ENCODE measurements at places on chromosomes 11 and 22.

- no peak for DNase-seq
Observed at GRCh38 chr11:111944139-111944538, 7.0 kb downstream of the DIXDC1 start.

DNA sequence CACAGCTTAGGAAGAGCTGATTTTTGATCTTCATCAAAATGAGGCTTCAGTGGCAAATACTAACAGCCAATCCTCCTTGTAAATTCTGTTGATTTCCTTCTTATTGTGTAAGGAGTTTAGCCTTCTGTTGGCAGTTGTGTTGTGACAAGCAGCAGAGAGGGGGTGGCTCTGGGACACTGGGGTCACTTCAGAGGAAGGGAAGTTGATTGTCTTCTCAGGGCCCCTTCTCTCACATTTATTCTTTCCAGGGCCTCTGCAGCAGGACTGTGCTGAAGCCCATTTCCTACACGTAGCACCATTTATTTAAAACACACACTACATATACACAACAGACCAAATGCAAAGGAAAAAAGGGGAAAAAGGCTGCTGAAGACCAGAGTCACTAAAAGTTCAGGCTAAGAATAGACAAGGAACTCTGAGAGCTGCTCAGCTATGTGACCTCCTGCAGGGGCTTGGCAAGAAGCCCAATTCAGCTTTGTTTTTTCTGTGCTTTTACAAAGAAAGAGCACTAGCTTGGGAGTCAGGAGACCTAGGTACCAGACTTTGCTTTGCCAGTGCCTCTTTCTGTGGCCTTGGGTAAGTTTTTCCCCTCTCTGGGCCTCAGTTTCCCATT lies 28.3 kb upstream of the UPB1 start:
- peak; percentile 69 for DNase-seq

GRCh38 chr11:66221726-66222236 lies 46.7 kb upstream of the RAB1B start:
- no peak for DNase-seq

GRCh38 chr11:67033661-67034166 lies 10.8 kb downstream of the SYT12 start:
- no peak for DNase-seq

DNA sequence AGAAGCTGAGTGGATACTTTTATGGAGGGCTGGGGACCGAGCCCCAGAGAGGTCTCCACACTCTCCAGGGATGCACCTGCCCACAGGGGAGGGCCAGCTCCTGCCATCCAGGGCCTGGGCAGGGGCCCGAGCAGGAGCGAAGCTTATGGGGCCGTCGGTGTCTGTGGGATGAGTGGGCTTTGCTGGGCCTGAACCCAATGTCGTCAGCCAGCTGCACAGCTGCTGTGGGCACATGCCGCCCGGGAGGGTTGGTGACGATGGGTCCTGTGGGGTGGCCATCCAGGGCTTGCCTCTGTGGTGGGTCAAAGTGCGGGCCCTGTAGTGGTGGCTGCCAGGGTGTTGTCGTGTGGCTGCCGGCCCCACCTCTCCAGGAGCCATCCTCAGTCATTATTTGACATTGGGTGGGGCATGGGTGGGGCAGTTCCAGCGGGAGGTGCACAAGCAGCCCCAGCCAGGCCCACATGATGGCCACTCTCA lies 447.1 kb downstream of the TBC1D22A start:
- no peak for DNase-seq

DNA sequence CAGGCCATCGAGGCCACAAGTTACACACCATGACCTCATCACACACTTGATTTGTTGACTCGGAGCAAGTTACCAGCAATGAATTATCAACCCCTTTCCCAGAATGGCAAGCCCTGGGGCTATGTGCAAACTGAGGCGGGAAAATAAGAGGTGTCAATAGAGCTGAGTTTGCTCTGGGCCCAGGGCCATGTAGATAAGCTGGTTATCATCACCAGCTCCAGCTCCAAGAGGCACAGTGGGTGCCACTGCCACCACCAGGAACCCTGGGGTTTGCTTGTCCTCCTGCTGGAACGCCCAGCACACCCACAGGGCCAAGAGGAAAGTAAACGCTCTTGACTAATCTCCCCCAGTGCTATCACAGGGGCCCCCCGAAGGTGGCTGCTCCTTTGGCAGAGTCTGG lies 13.0 kb upstream of the VPS37C start:
- no peak for DNase-seq

GRCh38 chr11:87878373-87878825 lies 296.8 kb downstream of the RAB38 start:
- peak; percentile 31 for DNase-seq

DNA sequence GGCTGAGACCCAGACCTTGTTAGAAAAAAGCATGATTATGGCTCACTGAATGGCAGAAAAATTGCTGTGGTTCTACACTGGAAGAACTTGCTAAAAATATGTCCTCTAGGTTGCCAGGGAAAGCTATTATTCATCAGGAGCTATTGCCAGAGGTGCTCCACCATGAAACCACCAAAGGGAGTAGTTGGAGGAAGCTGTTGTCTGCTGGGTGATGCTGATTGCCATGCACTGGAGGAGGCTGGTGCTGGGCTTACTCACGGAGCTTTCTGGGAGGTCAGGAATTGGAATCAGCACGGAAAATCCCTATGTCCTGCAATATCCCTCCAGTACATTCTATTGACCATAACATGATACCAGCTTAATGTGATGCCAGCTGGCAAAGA lies 199.6 kb upstream of the ZBED5 start:
- DNase-seq: no peak

DNA sequence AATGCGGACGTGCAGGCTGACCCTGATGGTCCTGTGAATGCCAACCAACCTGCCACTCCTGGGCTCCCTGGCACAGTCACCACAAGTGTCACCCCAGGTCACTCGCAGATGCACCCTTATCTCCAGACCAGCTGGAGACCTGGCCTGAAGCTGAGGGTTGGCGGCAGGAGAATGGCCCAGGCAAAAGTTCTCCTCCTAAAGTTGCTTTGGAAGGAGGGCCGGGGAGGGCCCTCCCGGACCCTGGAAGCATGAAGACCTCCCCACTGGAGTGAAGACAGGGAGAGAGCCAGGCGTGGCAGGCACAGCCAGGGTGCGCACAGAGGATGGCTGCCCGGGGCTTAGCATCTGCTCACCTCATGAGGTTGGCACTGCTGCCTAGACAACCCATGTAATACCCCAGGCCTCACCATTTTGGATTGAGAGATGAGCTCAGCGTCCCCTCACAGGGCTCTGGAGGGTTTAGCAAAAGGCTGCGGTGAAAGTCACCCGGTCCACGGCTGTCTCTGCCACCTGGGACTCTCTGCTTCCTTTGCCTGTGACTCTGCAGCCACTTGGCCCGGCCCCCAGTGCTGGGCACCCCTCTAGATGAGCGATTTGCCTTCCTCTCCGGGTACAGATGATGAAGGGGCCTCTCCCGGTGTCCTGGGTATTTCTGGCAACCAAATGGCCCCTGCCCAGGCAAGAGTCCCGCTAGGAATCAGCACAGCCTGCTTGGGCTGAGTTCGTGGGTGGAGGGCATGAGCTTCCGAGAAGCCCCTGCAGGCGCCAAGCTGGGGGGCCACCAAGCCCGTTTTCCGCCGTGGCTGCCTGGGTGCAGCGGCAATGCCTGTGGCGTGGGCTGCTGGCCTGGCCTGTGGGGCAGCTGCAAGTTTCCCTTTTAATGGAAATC lies 48.3 kb upstream of the SEPTIN5 start:
- no peak for DNase-seq

- no peak for DNase-seq
Observed at GRCh38 chr11:114326151-114326550, 30.0 kb downstream of the NNMT start.

DNA sequence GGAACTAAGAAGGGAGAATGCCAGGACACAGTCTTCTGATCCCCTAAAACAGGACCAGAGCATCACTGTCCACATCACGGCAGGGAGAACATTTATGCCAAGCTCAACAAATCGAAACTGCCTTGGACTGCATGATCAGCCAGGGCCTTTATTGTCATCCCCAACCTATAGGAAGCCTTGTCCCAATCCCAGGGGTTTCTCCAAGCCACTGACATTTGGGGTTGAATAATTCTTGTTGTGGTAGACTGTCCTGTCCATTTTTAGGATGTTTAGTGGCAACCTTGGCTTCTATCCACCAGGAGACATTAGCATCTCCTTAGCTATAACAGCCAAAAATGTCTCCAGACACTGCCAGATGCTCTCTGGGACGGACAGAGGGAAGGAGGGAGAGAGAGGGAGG lies 37.1 kb downstream of the RPL27A start:
- DNase-seq: no peak

DNA sequence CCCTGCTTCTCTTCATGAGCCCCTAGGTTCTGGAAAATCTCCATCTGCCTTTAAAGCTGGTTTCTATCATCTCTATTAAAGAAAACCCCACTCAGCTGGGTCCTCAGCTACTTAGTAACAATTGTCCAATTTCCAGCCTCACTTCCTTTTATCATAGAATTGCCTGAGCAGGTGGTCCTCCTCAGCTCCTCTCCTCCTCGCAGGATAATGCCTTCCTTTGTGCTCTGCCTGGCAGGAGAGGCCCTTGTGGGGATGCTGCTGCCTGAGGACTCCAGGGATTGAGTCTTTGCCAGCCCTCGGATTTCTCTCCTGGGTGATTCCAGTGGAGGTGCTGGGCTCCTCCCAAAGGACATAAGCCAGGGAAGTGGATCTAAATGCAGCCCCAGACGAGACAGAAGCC lies 448.3 kb downstream of the INSC start:
- no peak for DNase-seq

- DNase-seq: no peak
Observed at GRCh38 chr11:3866206-3866605, 10.7 kb downstream of the STIM1 start.

- no peak for DNase-seq
Observed at GRCh38 chr11:94861306-94861845, 93.2 kb downstream of the AMOTL1 start.

GRCh38 chr22:48015701-48016100 lies 1253.3 kb downstream of the TBC1D22A start:
- DNase-seq: no peak

DNA sequence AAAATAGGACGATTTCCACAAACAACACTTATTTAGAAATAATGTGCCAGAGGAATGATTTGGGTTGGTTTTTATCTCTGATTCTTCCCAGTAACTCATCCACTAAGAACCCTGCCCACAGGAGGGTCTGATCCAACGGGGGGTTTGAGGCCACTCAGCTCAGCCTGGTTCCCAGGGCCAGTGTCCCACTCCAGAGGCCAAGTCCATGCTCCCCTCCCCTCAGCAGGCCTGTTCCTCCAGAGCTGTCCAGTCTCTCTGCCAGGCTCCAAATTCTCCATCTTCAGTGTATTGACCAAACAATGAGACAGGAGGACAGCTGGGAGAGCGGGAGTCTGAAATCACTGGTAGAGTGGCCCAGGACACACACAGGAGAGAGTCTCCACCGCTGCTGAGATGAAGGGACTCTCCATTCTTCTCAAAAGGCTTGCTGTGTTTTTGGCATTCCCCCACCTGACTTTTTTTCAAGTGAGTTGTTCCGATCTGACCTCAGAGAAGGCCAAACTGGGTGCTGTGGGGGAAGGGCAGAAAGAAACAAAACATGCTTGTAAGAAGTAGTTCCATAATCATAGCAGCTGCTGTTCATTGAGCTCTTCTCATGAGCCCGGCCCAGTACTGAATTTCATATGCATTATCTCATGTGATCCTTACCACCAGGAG lies 17.6 kb upstream of the SCN2B start:
- no peak for DNase-seq

GRCh38 chr11:77038029-77038824 lies 4.0 kb downstream of the B3GNT6 start:
- DNase-seq: no peak

DNA sequence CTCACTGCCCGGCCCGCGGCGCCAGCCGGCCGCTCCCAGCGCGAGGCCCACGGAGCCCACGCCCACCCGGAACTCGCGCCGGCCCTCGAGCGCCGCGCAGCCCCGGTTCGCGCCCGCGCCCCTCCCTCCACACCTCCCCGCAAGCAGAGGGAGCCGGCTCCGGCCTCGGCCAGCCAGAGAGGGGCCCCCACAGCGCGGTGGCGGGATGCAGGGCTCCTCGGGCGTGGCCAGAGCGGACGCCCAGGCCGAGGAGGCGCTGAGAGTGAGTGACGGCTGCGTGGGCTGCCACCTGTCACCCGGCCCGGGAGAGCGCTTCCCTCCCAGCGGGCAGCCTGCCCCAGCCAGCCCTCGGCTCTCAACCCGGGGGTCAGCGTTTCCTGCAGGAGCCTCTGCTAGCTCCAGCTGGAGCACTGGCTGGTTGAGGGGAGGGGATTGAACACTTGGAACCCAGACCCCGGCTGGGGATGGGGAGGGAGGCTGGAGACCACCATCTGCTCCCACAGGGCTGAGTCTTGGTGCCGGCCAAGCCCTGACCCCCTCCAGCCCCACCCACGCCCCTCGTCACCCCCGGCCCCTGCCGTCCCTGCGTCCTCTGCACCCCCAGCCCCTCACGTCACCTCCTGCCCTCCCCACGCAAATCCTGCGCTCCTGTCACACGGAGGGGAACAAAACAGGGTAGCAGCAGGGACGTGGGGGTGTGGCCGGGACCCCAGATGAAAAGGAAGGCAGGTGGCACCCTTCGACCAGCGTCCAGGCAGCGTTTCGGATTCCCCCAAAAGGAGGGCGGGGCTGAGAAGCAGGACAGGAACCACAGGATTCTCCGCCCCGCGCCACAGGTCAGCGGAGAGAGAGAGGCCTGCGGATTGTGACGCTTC lies 157.0 kb downstream of the BRD1 start:
- DNase-seq: no peak

DNA sequence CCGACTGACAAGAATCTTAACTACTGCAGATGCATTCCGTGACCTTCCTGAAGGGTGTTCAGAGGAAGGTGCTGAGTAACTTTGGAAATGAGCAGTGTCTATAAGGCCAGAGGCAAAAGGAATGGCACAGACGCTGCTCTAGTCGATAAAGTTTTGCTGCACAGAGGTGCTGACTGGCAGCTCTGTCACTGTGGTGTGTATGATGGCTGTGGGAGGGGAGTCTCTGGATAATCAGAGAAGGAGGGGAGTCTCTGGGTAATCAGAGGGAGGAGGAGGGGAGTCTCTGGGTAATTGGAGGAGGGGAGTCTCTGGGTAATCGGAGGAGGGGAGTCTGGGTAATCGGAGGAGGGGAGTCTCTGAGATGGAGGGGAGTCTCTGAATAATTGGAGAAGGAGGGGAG lies 18.4 kb downstream of the PTDSS2 start:
- DNase-seq: no peak

DNA sequence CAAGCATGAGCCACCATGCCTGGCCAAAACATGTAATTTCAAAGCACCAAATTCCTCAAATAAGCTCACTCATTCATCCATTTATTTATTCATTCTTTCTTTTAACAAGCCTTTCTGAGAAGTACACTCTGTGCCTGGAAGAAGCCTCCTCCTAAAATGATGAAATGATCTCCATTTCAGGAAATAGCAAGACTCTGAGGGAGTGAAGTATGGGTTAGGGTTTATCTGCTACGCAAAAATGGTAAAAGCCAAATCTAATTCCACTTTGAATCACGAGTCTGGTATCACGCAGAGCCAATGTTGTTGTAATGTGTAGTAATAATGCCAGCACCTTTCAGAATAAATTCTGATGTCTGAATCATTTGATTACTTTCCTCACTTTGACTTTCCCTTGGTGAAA lies 1041.8 kb downstream of the LRRC4C start:
- DNase-seq: no peak
